NCI-H2171 (cell line): ENCODE measurements at places on chromosomes 2 and 18.

GRCh38 chr2:119476301-119477112 is 44.9 kb downstream of the TMEM37 start:
- DNase-seq: no peak

DNA sequence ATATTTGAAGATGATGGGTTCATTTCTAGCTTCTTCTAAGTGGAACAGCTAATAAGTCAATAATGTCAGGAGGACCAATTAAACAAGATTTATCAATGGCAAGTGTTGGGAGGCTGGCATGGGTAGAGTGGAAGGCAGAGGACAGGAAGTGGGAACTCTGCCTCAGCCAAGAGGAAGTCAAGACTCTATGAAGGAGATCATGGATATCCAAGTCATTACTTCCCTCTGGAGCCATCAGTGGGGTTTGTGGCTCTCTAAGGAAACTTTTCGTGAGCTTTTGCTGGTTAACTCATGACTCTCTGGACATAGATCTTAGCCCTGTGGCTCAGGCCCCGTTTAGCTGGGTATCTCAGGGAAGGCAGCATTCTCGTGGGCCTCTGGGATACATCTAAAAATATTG is 410.4 kb upstream of the ID2 start:
- DNase-seq: no peak

DNA sequence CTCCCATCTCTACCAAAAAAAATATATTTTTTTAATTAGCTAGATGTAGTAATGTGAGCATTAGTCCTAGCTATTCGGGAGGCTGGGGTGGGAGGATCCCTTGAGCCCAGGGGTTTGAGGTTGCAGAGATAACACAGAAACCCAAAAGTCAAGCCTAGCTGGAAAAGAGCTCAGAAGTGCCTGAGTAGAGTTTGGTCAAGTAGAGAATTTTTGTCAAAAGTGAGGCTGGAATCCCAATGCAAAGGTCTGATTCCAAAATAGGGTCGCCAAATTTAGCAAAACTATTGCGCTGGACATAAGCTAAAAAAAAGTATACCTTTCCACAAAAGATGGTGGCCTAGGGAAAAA is 15.5 kb upstream of the MSH6 start:
- no peak for DNase-seq

DNA sequence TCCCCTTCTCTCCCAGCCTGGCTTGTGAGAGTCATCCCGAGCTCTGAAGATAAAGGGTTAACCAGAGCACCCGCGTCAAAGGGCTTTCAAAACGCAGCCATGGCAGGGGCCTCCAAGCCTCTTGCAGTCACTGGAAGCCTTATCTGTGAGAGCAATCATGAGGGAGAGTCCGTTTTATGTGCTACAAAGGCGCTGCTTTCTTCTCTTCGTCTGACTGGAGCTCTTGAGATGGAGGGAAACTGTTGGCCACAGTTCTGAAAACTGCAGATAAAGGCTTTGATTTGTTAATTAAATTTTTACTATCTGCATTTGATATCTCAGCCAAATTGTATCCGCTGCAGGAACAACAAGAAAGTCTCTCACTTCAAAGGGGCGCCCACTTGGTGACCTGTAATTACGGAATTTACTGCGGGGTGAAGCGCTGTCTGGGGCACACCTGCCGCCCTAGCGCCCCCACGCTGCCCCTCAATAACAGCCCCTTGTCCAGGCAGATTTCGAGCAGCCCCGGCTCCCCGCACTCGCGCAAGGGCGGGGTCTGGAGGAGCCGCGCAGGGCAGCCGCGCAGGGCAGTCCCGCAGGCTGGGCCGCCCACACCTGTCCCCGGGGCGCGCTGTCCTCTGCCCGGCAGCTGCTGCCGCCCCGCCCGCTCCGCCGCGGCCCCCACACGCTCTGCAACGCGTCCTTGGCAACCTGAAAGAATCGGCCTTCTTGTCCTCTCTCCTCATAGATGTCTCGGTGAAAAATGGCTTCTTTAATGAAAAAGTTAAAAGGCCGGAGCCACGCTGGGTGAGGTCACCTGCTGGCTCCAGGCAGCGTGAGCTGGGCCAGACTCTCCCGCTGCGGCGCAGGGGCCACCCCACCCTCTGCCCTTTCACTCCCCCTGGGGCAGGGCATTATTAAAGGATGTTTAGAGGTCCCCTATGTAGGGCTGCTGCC is 217.9 kb downstream of the VAPA start:
- no peak for DNase-seq

DNA sequence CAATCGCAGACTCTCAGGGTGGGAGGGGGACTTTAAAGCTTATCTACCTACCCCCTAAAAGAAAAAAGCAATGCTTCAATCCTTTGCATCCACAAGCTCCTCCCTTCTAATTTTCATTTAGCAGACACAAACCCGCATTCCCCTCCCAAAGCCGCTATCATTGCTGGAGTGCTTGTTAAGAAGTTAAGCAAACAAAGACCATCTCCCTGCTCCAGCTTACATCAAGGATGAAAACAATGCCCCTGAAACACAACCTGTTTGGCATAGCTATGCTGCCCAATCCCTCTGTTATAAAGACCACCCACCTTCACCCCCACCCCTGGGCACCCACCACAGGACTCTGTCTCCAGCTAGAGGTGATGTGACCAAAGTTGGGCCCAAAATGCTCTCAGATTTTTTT is 33.0 kb downstream of the REEP1 start:
- no peak for DNase-seq

DNA sequence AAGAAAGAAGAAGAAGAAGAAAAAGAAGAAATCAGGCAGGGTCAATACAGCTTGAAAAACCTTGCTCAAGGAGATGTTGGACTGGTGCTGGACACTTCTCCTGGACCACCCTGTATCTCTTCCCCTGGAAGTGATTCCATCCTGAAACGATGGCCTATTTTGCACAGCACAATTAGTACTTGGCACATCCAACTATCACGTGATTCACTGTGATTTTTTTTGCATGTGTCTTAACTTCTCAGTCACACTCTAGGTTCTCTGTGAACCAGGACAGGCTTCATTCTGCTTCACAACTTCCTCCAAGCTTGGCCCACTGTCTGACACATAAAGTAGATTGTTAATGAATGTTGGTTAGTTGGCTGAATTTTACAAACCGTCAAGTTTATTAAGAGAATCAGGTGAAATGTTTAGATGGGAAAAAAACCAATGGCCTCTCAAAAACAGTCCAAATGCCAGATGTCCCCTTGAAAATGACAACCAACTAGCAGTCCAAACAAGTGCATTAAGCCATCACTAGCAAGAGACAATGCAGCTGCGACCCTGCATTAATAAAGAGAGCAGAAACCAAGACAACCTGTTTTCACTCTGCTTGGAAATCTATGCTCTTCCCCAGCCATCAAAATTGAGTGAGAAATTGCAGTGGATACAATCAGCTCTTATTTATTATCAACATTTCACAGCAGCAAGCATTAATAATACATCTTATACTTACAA is 300.0 kb upstream of the CHAC2 start:
- DNase-seq: no peak

- no peak for DNase-seq
Measured at GRCh38 chr2:45901468-45902032, 250.1 kb downstream of the PRKCE start.
